ENCODE measurements at places on chromosomes 2 and 18.

DNA sequence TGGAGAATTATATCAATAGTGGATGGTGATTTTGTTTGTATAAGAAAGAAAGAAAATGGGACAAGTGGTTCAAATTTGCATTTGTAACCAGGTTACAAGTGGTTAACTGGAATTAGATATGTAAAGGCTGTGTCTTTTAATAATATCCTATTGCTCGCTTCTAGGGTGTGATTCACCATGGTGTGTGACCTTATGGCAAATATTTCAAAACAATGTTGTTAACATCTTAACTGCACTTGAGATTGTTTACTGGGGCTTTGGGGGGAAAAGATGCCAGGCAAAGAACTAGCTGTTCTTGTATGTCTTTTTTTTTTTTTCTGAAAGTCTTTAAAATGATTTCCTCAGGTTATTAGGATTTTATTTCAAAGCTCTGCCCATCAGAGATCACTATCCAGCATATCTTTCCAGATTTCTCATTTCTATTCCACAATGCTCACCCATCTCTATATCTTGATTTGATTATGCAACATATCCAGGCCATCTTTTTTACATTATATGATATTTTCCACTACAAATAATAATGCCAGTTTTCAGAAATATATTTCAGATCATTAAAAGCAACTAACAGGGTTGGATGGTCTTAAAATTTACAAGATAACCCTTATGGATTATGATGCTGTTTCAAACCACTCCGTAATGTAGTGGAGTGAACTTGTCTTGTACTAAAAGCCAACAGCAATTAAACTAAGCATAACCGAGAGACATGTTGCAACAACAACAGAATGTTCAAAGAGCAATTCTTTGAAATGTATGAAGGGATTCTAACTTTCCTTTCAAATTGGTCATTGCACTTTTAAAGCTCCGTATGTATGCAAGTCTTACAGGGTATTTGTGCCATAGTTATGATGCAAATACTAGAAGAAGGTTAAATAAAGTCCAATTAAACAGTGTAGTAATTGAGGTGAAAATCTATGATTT is 341.5 kb upstream of the ETAA1 start:
- DNase-seq = no peak
- no peak overlapping the region for H3K27ac ChIP-seq
- no peaks in the 10 kb centered on the region for H3K36me3 ChIP-seq
- H3K4me1 ChIP-seq = no peaks in the 10 kb centered on the region

GRCh38 chr2:106034325-106034724 is 159.8 kb downstream of the UXS1 start:
- peaks cover 1% of the 10 kb centered on the region for H3K27me3 ChIP-seq
- H3K36me3 ChIP-seq = no peaks in the 10 kb centered on the region
- H3K27ac ChIP-seq = no peak overlapping the region
- no peak for DNase-seq

GRCh38 chr2:46071074-46071473 is 226.1 kb upstream of the EPAS1 start:
- no peaks in the 10 kb centered on the region for H3K27me3 ChIP-seq
- no peak overlapping the region for H3K4me3 ChIP-seq
- peaks cover 16% of the 10 kb centered on the region for H3K36me3 ChIP-seq
- H3K4me1 ChIP-seq = no peaks in the 10 kb centered on the region

DNA sequence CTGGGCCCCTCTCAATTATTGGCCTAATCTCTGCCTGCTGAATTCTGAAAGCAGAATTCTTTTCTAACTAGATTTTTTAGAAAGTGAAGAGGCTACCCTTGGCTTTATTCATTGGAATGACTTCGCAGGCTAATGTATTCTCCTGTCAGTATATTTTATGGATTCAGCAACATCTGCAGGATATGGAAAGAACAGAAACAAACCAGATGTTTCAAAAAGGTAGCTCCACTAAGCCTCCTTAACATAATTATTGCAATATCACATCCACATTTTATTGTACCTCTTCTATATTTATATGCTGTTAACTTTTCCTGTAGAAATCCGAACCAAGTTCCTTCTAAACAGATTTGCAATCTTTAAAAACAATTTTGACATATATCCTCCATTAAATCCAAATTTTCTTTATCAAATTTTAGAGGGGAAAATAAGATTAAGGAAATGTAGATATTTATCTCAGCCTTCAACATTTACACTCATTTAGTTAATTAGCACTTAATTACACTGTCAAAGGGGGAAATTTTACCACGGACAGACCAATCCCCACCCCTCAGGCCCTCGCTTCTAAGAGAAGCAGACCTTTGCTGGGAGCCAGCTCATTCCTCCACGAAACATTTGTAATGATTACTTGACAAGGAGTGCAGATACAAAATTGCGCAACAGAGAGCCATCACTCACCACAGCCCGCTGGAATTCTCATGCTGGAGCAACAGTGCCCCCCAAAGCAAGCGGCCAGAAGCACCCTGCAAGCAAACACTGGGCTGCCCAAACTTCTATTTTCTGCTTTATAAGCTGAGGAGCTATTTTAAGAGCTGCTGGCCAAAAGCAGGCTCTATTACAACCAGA is 253.4 kb downstream of the ETAA1 start:
- H3K36me3 ChIP-seq = no peaks in the 10 kb centered on the region
- no peaks in the 10 kb centered on the region for H3K27me3 ChIP-seq

- no peaks in the 10 kb centered on the region for H3K27me3 ChIP-seq
- H3K36me3 ChIP-seq = no peaks in the 10 kb centered on the region
- DNase-seq = no peak
- H3K4me1 ChIP-seq = no peaks in the 10 kb centered on the region
- no peak overlapping the region for H3K27ac ChIP-seq
- H3K4me3 ChIP-seq = no peak overlapping the region
Observed at GRCh38 chr2:182283512-182283911, 143.3 kb downstream of the PDE1A start.

DNA sequence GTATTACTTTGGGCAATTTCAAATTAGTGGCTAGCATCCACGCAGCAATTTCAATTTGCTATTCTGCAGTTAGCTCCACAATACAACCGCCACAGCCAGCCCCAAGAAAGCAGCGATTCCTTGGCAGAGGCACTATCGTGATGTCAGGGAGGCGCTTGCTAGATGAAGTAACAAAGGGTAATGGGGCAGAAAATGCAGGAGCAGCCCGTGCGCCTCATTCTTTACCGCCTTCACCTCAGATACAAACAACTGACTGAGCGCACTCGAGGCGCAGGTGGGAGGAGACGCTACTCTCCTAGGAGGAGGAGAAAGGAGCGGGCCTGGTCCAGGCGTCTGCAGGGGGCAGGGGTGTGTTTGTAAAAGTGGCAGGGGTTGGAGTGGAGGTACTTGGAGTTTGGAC is 76.9 kb upstream of the ASB18 start:
- no peaks in the 10 kb centered on the region for H3K36me3 ChIP-seq
- no peak overlapping the region for H3K27ac ChIP-seq

DNA sequence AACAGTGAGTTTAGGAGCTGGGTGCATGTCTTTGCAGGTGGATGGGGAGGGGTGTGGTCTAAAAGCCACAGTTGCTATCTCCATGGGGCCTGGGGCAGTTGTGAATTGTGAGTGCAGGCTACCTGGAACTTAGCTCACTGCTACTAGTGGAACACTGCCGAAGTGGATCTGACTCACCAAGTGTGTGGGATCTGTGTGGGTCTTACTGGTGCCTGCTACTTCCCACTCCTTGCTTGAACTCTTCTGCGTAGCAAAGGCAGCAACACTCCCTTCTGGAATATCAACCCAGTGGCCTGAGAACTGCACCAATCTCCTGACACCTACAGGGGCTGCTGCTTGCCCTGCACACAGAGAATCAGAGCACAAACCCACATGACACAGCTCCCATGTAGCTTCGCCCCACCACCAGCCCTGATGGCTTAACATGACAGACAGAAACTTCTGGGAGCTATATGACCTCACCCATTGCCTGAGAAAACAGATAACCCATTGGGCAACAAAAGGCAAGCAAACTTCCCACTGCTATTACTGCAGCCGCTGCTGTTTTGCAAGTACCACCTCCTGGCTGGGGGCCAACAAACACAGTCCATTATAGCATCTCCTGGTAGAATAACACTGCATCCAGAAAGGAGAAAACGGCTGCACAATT is 455.1 kb upstream of the DDX18 start:
- no peaks in the 10 kb centered on the region for H3K27me3 ChIP-seq
- H3K4me1 ChIP-seq = no peaks in the 10 kb centered on the region
- no peak overlapping the region for H3K27ac ChIP-seq
- no peak overlapping the region for H3K4me3 ChIP-seq
- no peak for DNase-seq

- H3K4me1 ChIP-seq = no peaks in the 10 kb centered on the region
- no peak overlapping the region for H3K27ac ChIP-seq
- no peak overlapping the region for H3K4me3 ChIP-seq
- no peak for DNase-seq
Observed at GRCh38 chr2:217530392-217531090, 472.3 kb downstream of the TNS1 start.

- no peaks in the 10 kb centered on the region for H3K27me3 ChIP-seq
- no peak overlapping the region for H3K27ac ChIP-seq
- no peaks in the 10 kb centered on the region for H3K4me1 ChIP-seq
- H3K36me3 ChIP-seq = no peaks in the 10 kb centered on the region
Observed at GRCh38 chr2:184041777-184042176, 556.6 kb upstream of the ZNF804A start.

GRCh38 chr2:33166287-33166881 is 219.6 kb downstream of the LTBP1 start:
- no peak for DNase-seq
- no peaks in the 10 kb centered on the region for H3K36me3 ChIP-seq
- H3K27ac ChIP-seq = no peak overlapping the region
- H3K27me3 ChIP-seq = peaks cover 6% of the 10 kb centered on the region
- no peaks in the 10 kb centered on the region for H3K4me1 ChIP-seq

- H3K27ac ChIP-seq = no peak overlapping the region
- no peaks in the 10 kb centered on the region for H3K36me3 ChIP-seq
- no peaks in the 10 kb centered on the region for H3K27me3 ChIP-seq
- H3K4me3 ChIP-seq = no peak overlapping the region
- no peaks in the 10 kb centered on the region for H3K4me1 ChIP-seq
- no peak for DNase-seq
Observed at GRCh38 chr2:5022061-5022460, 670.1 kb upstream of the SOX11 start.

DNA sequence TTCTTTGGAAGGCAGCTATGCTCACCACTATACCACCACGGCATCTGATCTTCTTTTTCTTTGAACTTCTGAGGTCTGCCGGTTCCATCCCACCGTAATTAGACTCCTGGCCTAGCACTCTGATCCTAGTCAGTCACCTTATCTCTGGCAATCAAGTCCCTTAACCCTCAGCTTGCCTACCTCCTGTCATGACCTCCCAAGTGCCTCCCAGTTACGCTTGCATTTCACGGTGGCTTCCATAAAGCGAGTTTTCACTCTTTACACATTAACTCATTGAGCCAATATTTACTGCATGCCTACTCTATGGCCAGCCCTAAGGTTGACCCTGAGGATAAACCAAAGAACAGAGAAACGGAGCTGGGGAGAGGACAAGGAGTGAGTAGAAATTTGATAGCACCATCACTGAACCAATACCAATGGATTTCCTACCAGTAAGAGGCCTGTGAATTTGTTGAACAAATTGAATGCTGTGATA is 37.8 kb upstream of the TMEM182 start:
- DNase-seq = no peak
- no peaks in the 10 kb centered on the region for H3K27me3 ChIP-seq
- H3K27ac ChIP-seq = no peak overlapping the region
- H3K36me3 ChIP-seq = peaks cover 53% of the 10 kb centered on the region
- no peak overlapping the region for H3K4me3 ChIP-seq

- peaks cover 9% of the 10 kb centered on the region for H3K27me3 ChIP-seq
- no peak overlapping the region for H3K27ac ChIP-seq
- no peak for DNase-seq
Observed at GRCh38 chr2:36663851-36664695, 32.4 kb upstream of the VIT start.

All from memory B cell (primary cell).